ENCODE measurements at places on chromosomes 1 and 21. TPM values are rescaled to one million over a fixed set of nuclear protein-coding genes. Genes with fewer than 3 reads are reported as not detected.

The CFHR5 gene
- not detected for total RNA-seq

The MYOM3 gene
- 314 TPM for total RNA-seq

DNA sequence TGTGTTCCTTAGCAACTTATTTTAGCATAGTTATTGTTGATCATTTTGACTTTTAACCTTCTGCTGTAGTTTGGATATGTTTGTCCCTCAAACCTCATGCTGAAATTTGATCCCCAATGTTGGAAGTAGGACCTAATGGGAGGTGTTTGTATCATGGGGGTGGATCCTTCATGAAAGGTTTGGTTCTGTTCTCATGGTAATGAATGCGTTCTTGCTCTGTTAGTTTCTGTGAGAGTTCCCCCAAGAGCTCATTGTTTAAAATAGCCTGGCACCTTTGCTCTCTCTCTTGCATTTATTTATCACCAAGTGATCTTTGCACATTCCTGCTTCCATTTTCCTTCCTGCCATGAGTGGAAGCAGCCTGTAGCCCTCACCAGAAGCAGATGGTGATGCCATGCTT, 372.1 kb upstream of the VAMP3 start:
- DNase-seq: no peak

DNA sequence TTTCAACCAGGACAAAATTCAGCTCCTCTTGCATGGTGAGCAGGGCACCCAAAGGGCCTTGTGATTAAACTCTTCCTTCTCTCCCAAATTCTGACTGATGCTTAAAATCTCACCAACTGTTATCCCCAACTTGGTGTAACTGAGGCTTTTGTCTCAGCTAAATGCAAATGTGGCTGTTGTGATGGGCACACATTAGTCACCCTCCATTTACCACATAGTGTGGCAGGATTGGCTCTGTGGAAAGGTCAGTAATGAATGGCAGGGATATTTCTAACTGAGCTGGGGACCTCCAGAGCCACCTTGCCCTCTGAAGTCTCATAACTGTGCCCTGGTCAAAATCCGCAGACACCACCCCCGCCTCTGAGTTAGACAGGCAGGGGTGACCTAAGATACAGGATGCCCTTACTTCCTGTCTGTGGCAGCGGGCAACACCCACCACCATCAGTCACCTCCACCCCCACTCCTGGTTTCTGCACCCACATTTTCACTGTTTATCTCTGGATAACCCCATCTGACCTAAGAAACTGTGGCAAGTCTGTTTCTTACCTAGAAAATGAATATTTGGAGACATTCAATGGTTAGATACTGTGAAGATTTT, 25.4 kb upstream of the RGS16 start:
- DNase-seq: no peak

All from heart left ventricle (tissue), 16 donors.